ENCODE measurements at places on chromosomes 1 and 21. TPM values are rescaled to one million over a fixed set of nuclear protein-coding genes. Genes with fewer than 3 reads are reported as not detected.

Gene PADI1
- total RNA-seq, result 46.4 TPM

Gene LYPD8
- total RNA-seq, result not detected

Gene FCN3
- 1.7 TPM for total RNA-seq

Gene CYP4A11
- total RNA-seq, result not detected

Gene PRDM15
- 31.2 TPM for total RNA-seq

Gene GPR153
- total RNA-seq, result 11.5 TPM

Gene CFHR5
- total RNA-seq, result not detected

Gene KRTAP12-2
- not detected for total RNA-seq

Gene SPRR1B
- 216 TPM for total RNA-seq

Gene SLC44A5
- 1.2 TPM for total RNA-seq

Gene LPAR3
- total RNA-seq, result 18.7 TPM

Gene PLA2G2D
- not detected for total RNA-seq

Gene OR2L5
- total RNA-seq, result not detected

Gene C1orf94
- total RNA-seq, result not detected

Gene PM20D1
- total RNA-seq, result not detected

Gene CDKN2C
- 22.8 TPM for total RNA-seq

Gene S100PBP
- 19.6 TPM for total RNA-seq

Gene ADORA3
- 5.2 TPM for total RNA-seq

Gene OR10J1
- not detected for total RNA-seq

Gene LENEP
- total RNA-seq, result not detected

Gene ZYG11A
- total RNA-seq, result 0.74 TPM

Gene HNRNPR
- total RNA-seq, result 64.3 TPM

Gene KRTAP20-2
- not detected for total RNA-seq

Gene S100A1
- not detected for total RNA-seq

Gene RPE65
- not detected for total RNA-seq

Gene CRNN
- 349 TPM for total RNA-seq

Gene RIMS3
- 4.7 TPM for total RNA-seq

Gene OLFML2B
- 12.8 TPM for total RNA-seq

Gene FCRL2
- total RNA-seq, result not detected

Gene FMO5
- total RNA-seq, result 3.4 TPM

Gene LCE2C
- not detected for total RNA-seq

Gene MAP1LC3C
- 1.2 TPM for total RNA-seq

Gene FBXO2
- 27.3 TPM for total RNA-seq

Gene PAPPA2
- total RNA-seq, result 0.25 TPM

Measured in vagina (tissue), 2 donors.